Activated CD4-positive, alpha-beta T cell treated with anti-CD3 and anti-CD28 coated beads for 48 hours (primary cell): ENCODE measurements at places on chromosomes 5 and 9.

- no peak for DNase-seq
Observed at GRCh38 chr9:12813960-12814876, 39.4 kb downstream of the LURAP1L start.

DNA sequence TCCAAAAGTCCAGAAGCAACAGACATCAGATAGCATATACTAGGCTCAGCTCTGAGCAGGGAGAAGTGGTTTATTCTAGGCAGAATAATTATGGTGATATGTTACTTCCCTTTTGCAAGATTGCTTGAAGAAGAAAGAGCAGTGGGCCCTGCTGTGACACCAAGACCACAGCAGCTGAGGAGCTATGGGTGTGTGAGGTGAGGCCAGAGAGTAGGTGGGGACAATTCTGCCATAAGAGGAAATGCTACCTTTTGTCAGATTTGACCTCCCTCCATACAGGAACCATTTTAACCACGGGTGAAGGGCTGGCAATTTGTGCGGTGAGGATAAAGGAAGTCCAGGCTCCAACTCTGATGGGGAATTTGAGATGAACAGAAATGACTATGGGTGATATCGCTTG, 51.3 kb downstream of the TNFSF15 start:
- no peak for DNase-seq

GRCh38 chr9:33184963-33185362, 17.8 kb upstream of the B4GALT1 start:
- DNase-seq, result no peak

DNA sequence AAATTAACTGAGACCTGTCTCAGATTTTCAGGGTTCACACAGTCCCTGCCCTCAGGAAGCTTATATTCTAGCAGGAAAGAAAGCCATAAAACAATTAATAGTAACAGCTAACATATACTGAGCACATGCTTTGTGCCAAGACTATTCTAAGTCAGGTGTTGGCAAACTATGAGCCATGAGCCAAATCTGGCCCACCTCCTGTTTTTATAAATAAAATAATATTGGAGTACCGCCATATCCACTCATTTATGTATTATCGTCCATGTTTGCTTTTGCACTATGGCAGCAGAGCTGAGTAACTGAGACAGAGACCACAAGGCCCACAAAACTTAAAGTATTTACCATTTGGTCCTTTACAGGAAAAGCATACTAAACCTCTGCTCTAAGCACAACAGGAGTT, 83.3 kb upstream of the TRIO start:
- DNase-seq, result no peak

- peak; percentile 70 for DNase-seq
Observed at GRCh38 chr9:114894609-114895433, 35.6 kb downstream of the TNFSF8 start.

GRCh38 chr9:91395553-91396471, 27.8 kb downstream of the NFIL3 start:
- DNase-seq, result peak; percentile 18
